Activated CD4-positive, alpha-beta T cell treated with anti-CD3 and anti-CD28 coated beads, Interleukin-2, amount 50 U/mL, for 1 hour (primary cell): ENCODE measurements at places on chromosomes 7 and 10.

DNA sequence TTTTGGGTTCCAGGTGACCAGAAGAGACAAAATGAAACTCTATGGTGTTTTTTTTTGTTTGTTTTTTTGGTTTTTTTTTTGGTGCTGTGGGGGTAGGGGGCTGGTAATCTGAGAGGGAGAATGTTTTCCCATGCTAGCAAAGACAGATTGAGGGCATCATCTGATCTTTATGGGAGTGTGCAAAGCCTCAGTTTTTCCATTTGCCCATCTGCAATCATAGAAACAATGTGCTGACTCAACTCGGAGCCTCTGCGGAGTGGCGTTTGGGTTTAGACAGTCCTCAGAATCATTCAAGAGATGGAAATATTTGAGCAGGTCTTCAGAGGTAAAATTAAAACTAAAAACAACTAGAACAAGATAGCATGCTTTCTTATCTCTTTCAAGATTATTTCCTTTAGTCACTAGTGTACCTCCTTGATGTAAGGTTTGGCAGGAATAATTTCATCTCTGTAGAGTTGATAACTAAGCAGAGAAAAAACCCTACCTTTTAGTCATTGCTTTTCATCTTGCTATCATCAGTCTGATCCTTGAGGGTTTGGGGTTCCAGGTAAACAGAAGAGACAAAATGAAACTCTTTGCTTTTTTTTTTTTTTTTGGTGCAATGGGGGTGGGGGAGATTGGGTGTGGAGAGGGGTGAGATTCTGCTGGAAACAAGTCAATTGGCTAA, 18.0 kb downstream of the CNNM2 start:
- no peak for DNase-seq

GRCh38 chr7:14685167-14685566, 217.4 kb downstream of the DGKB start:
- no peak for DNase-seq

- no peak for DNase-seq
Observed at GRCh38 chr7:36570528-36571189, 153.6 kb downstream of the AOAH start.

DNA sequence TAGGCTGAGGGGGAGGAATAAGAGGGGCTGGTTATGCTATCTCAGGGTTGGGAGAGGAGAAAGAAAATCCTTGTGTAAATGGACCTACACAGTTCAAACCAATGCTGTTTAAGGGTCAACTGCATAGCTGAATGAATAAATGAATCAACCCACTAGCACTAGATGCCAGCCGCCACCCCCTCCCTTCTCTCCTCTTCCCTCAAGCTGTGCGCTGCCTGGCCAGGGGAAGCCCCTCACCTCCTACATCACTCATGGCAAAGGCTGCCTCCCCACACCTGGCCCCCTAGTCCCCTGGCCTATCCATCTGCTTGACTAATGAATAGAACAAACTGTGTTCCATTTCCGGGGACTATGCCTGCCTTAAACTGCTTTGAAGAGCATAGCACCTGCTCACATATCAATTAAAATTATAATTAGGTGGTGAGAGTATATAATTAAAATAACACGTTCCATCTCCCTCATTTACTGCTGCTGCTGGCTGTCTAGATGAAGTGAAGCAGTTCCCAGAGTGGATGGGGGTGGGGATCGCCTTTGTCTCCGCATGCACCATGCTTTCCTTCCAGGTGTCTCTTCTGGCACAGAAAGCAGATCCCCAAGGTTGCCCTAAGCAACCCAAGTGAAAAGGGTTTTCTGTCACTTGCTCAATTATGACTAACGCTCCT, 32.6 kb downstream of the GRID1 start:
- DNase-seq, result no peak

- DNase-seq, result no peak
Observed at GRCh38 chr7:135741905-135742304, 6.7 kb downstream of the FAM180A start.

DNA sequence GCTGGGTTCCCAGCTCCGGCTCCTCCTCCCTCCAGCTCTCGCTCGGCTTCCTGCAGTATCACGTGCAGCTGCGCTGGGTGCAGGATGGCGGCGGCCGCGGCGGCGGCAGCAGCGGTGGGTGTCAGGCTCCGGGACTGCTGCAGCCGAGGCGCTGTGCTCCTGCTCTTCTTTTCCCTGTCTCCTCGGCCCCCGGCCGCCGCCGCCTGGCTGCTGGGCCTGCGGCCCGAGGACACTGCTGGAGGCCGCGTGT, at the start of gene CNNM1:
Gene CNNM1, plus strand, starts transcription at position 53 of the 250 bp plus-strand sequence. Its CDS starts 32 bp downstream, at position 85.
- peak; percentile 10 for DNase-seq

DNA sequence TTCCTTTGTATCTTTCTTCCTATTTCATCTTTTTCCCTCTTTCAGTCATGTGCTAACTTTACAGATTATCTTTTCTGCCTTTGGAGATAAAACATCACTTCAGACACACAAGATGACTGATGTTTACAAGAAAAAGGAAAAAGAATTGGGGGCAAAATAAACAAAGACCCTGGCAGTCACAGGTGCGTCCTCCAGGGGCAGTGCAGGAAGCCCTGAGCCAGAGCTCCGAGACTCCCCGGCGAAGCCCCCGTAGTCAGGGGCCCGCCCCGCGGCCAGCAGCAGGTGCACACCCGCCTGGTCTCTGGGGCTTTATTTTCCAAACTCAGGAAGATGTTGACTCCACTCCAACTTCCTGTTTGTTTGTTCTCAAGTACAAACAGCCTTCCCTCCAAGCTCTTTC, 10.2 kb downstream of the STK32C start:
- DNase-seq, result no peak

DNA sequence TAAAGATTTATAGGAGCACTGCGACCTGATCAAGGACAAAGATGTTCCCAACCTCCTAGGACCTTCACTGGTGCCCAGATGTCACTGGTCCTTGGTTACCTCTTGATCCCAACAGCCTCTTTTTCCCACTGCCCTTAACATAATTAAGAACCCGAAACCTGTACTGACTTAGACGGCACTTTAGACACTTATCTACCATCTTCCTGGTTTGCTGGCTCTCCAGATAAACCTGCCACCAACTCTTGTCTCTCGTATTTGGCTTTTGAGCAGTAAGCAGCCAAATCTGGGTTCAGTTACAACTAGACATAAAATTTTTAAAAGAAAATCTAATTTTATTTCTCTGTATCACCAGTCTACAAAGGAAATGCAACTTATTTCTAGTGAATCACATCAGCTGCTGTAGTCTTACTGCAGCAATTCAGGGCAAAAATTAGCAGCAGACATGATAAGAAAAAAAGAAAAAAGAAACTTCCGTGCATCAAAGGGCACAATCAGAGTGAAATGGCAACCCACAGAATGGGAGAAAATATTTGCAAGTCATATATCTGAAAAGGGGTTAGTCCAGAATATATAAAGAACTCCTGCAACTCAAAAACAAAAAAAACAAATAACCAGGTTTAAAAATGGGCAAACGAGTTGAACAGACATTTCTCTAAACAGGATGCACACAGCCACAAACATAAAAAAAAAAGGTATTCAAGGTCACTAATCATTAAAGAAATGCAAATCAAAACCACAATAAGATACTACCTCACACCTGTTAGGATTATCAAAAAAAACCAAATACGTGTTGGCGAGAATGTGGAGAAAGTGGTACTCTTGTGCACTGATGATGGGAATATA, 9.4 kb downstream of the ASB13 start:
- DNase-seq, result no peak

- no peak for DNase-seq
Observed at GRCh38 chr7:47394751-47395252, 187.1 kb downstream of the TNS3 start.

DNA sequence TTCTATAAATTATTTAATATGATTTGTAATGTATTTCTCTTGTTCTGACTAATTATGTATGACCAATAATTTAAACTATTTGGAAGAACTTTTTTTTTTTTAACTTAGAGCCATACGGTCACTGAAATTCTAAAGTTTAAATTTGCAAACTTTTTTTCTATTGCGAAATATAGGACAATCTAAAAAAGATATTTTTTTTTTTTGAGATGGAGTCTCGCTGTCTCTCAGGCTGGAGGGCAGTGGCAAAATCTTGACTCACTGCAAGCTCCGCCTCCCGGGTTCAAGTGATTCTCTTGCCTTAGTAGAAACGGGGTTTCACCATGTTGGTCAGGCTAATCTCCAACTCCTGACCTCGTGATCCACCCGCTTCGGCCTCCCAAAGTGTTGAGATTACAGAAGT, 130.5 kb downstream of the CPED1 start:
- DNase-seq, result no peak

DNA sequence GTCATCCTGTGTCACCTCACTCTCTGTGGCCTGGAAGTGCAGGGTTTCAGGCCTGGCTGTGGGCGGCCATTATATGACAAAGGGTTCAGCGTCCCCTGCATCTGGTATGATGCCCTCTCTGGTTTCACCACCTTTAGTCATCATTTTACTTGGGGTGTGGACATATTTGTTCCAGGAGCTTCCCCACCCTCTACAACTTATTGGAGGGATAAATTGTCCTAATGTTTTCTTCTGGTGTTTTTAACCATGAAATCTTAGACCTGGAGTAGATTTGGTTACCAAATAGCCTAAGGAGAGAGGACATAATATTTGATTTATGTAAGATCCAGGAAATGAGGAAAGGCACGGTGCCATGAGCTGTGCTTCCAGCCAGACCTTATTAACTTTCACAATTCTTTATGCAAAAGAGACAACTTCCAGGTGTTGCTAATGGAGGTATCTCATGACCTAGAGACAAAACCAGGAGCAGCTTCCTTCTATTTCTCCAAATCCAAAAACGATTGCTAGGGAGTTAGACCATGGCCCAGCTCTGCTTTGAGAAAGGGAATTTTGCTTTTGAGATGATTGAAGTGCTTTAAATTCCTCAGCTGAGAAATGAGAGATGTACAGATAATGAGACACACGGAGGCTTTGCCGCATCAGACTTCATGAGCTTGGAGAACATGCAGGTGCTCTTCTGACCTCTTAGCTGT, 20.9 kb downstream of the WBP1L start:
- no peak for DNase-seq

GRCh38 chr10:128710798-128711183, 584.6 kb upstream of the MKI67 start:
- DNase-seq, result no peak

DNA sequence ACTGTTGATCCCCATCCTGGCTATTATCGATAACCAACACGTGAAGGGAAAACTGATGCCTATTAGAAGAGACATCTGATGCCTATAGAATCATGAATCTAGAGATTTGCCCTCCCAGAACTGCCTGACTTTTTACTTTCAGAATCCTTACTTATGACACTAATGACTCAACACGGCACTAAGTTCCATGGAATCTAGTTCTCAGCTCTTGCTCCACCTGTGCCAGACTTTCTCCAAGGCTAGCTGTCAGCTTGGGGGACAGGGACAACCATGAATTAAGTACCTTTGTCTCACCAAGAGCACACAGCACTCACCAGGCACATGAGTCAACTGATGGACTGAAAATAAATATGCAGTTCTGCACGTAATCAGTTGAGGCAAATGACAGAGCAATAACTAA, 184.2 kb downstream of the FRMD4A start:
- no peak for DNase-seq

DNA sequence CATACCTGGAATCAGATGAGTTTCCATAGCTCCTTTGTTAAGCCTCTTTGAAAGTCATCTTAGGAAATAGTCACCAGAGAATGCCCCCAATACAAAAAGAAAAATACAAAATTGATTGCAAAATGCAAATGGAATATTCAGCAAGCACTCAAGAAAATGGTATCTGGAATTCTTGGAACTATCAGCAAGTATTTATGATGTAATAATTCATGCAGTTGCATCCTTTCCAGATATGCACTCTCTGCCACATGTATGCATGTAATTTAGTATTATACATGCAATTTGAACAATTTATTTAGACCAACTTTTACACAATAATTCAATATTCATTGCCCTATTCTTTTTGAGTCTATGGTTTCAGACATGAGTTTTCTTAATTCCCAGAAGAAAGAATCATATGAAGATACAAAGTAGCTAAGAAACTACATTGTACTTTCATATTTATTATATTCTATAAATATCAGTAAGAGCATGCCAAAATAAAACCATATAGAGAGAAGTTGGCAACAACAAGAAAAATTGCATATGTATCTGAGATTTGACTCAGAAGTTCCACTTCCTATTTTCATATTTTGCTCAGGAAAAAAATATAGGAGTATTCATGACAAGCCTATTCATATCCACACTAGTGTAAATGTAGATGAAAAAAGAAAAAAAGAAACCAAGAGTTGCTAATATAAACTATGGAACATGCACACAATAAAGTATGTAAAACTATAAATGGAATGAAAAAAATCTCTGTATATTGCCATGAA, 338.5 kb downstream of the SEMA3D start:
- no peak for DNase-seq

DNA sequence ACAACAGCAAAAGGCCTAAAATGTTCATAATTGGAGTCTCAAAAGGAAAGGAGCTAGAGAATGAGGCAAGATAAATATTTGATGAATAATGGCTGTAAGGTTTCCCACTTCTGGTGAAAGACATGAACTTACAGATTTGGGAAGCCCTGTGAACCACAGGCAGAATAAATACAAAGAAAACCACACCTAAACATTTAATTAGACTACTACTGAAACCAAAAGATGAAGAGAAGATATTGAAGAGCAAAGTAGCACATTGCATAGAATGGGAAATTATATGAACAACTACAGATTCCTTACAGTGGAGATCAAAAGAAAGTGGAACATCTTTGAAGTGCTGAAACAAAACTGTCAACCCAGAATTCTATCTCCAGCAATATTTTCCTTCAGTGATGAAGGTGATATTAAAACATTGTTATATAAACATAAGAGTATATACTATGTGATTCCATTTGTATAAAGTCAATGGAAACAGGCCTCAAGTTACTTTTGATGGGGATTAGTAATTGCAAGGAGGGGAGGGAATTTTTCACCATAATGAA, 191.3 kb upstream of the KAT6B start:
- DNase-seq, result no peak

GRCh38 chr10:63977329-63977923, 456.2 kb downstream of the REEP3 start:
- no peak for DNase-seq
